Stimulated activated CD4-positive, alpha-beta T cell treated with anti-CD3 and anti-CD28 coated beads, Interleukin-1b, Interleukin-23, amount 100 ng/mL, for 1 hour (primary cell): ENCODE measurements at places on chromosomes 12 and 14.

DNA sequence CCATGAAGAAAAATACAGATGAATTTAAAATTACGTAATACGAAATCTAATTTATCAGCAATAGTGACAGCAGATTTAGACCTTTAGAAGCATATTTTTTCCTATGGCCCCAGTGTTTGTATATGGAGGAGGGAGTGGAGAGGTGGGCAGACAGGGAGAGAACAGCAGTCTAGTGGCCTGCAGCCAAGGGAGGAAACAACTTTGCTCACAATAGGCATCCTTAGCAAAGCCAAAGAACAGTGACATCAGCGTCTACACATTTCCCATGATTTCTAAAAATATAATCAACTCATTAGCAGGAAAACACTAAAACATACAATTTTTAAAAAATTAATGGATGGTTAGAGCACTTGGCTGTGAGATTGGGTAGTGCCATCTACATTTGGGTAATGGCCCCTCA is 622.6 kb upstream of the ATP2B1 start:
- no peak for DNase-seq

DNA sequence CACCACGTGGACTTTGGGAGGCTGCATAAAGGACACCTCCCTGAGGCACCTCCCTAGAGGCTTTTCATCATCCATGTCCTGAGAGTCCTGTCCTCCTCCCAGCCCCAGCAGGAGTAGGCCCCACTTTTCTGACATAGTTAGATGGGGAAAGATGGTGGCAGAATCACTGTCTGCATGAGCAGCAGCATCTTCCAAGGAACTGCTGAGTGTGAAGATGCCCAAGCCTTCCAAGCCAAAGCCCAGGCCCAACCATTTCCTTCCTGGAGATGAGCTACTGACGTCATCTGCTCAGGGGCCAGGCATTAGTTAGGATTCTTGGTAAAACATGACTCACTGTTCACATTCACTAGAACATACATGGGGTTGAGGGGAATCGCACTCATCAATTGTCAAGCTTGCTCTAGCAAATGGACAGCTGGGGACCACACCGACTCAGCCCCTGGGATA is 37.3 kb downstream of the VDR start:
- DNase-seq: no peak

- no peak for DNase-seq
These were observed 107.2 kb downstream of the DUSP6 start for GRCh38 chr12:89245090-89245489.

GRCh38 chr14:102778338-102779083 is 1.3 kb downstream of the TRAF3 start:
- no peak for DNase-seq

DNA sequence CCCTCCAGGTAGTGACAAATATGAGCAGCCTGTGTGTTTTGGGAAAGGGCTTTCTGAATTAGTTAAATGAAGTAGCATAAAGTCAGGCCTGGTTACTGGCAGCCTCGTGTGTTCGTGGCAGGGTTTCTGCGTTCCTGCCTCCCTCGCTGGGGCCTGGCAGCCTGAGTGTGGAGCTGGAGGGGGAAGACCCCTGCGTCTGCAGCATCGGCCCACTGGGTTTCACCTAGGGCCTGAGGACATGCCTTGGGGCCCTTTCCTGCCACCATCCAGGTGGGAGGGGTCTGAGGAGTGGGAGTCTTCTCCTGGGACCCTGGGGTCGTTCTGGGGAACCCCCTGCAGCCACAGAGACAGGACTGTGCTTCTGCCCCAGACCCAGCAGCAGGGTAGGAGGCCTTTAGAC is 20.4 kb upstream of the AMN start:
- DNase-seq: no peak

GRCh38 chr12:14567351-14568162 is at the start of gene PLBD1:
TSS of gene PLBD1 (minus strand) at chr12:14567883. CDS start at chr12:14567696, 187 bp downstream.
- DNase-seq: no peak

- DNase-seq: no peak
These were observed 2.1 kb upstream of the USP44 start for GRCh38 chr12:95553197-95553943.

GRCh38 chr12:107429006-107429705 is 256.4 kb upstream of the PWP1 start:
- no peak for DNase-seq

DNA sequence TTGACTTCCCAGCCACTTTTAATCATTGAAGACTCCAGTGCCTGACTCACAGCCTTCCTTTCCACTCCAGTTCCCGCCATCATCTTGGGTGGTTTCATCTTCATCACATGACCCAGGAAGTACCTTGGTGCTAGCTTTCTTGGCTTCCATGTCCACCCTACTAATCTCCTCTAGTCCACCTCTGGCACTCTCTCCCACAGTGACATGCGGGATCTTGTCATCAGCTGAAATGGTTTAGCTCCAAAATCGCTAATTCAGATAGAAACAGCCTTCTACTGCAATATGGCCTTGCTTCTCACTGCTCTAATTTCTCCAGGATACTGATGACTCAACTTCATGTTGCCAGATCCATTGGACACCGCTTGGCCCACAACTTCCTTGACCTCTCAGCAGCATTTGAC is 24.5 kb downstream of the WDR20 start:
- no peak for DNase-seq

DNA sequence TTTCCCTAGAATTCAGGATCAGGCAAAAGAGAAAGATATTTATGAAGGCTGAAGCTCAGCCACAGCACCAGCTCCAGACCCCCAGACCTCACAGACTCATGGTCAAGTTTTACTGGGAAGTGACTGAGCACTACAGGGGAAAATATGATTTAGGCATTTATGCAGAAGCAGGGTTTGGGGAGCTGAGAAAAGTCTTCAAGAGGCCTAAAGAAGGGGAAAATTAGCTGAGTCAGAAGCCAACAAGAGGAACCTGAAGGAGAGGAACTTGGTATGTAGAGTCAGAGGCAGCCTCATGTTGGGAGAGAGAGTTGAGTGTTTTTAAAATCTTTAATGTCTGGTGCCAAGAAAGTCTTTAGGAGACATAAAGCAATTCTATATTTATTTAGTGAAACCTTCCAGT is 63.0 kb downstream of the FOS start:
- no peak for DNase-seq

GRCh38 chr12:67358781-67359338 is 89.7 kb downstream of the CAND1 start:
- no peak for DNase-seq

- DNase-seq: no peak
These were observed 1.2 kb upstream of the LRP1-AS start for GRCh38 chr12:57148469-57149244.

DNA sequence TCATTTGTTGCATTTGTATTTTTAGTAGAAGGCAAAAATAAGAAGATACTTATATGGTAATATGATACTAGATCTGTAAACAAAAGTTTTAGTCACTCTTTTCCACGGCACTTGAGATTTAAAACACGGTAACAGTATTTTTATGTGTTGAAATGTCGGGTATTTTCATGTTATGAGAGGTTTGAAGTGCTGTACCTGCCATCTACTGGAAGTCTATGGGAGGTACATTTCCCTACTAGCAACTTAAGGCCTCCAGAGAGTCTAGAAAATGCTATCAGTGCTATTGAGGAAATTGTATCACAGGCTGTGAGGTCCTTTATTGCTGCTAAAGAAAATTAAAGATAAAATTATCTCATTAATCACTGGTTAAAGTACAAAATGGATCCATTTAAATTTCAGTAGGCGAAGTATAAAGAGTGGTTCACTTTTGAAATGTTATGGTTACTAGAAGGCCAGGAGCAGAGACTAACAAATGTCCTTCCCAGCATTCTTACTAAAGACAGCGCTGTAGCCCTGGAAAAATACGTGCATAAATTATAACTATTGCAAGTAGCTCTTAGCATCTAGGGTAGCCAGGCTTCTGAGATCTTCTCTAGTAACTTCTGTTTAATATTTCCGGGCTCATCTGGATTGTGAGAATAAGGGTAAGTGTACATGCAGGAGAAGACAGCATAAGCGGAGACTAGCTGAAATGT is 77.6 kb upstream of the PRKD1 start:
- DNase-seq: no peak

DNA sequence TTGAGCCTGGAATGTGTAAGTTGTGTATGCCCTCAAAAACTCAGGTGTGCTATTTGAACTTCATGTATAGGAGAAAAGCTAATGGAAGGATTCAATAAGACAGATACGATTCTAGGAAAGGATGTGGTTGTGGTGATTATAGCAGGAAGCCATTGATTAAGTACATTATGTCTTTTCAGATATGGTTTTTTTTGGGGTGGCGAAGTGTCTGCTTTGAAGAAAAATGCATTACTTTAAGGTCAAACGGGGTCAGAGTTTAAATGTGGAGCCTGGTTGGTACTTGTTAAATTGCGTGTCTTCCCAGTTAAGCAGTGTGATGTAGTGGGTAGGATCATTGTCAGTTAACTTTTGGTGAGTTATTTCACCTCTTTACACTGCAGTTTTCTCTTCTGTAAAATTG is 13.0 kb upstream of the NUP107 start:
- no peak for DNase-seq

GRCh38 chr12:33000016-33000415 is 103.4 kb upstream of the PKP2 start:
- DNase-seq: no peak

DNA sequence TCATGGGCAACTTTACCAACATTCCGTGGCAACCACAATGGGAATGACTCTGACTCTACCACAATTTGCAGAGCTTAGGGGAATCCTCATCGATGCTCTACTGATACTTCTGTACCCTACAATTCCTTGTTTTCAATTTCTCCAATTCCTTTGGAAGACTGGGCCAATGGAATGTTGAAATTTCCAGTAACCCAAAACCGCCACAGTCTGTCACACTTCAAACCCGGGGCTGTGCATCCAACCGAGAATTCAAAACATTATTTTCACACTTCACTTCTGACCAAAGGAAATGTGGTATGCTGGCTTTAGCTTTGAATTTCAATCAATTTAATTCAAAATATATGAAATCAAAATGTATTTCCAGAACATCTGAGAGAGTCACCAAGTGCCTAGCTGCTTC is 951.4 kb downstream of the VRK1 start:
- DNase-seq: no peak

DNA sequence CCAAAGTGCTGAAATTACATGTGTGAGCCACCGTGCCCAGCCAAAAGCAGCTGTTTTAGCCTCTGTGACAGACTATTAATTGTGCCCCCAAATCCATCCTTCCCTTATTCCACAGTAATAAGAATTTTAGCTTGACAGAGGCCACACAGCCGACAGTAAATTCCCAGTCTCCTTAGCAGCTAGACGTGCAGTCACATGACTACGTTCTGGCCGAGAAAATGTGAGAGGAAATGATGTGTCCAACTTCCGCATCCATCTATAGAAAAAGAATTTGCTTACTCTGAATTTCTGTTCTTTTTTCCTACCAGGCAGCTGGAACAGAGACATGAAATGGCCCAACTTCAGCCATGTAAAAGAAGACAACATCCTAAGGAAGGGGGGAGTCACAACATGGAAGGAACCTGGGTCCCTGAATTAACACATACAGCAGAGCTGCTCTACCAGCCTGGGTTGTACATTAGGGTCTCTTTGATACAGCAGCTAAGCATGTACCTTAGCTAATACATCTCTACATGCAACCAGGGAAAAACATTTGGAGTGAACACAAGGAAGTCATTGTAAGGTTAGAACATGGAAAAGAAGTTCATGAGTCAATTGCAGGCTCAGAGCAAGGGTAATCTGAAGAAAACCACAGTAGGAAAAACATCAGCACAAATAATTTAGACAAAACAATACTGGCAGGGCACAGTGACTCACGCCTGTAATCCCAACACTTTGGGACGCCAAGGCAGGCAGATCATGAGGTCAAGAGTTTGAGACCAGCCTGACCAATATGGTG is 35.5 kb downstream of the CIT start:
- no peak for DNase-seq

DNA sequence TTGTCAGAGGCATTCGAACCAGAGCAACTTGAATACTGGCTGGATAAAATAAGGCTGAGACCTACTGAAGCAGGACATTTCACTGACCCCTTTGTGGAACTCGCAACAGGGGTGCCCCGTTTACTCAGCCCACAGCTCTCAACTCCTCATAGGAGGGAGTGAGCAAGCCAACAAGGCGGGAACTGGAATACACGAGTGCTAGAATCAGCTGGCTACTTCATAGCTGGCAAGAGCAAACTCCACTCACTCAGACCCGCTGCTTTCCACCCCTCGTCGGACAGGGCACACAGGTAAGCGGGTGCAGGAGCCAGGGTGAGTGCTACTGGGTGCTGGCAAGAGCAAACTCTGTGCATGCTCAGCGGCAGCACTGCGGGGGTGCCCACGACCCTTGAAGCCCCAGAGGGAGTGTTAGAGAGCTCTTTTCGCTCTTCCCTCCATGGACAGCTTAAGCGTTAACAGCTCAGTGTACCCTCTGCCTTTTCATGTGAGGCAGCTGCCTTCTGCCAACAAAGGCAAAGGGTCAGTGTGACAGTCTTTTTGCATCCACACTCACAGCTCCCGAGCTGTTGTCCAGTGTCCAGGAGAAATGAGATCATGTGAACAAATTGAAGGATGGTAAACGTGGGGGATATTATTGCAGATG is 15.7 kb downstream of the CAPZA3 start:
- DNase-seq: no peak

DNA sequence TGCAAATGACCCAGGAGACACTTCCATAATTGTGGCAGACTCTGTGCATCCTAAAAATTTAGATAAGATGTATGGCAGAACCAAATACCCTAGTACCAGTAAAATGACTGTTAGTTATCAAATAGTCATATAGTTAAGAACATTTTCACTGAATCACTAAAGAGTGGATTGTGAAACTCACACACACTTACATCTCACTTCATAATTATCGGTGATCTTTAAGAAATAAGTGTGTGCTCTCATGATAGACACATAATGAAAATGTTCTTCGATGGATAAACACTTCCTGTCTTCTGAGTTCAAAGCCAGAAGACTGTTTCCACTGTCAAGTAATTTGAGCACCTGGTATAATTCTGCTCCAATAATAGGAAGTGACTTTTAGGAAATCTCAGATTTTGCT is 19.1 kb upstream of the KLRB1 start:
- no peak for DNase-seq

DNA sequence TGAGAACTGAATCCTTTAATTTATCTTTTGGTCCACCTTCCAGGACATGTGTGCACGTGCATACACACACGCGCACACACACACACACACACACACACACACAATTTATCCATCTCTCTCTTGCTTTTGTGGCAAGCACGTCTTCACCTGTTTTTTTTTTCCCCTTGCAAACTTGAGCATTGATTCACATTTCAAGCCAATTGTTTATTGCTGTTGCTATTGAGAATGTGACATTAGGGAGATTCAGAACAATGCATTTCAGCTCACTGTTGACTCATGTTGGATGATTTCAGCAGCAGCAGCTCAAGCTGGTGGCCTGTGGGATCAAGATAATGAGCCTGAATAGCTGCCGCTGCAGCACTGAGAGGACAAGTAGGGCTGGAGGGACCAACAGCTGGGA is 128.9 kb downstream of the SNAPC1 start:
- no peak for DNase-seq

GRCh38 chr12:116528065-116528464 is 31.1 kb upstream of the MAP1LC3B2 start:
- DNase-seq: no peak

GRCh38 chr12:53097564-53098353 is at the start of gene IGFBP6:
TSS of gene IGFBP6 (plus strand) at chr12:53097667. CDS start at chr12:53097718, 51 bp downstream.
- DNase-seq: peak; percentile 35
